ENCODE measurements at places on chromosomes 2 and 18. TPM values are rescaled to one million over a fixed set of nuclear protein-coding genes. Genes with fewer than 3 reads are reported as not detected.

The ARHGAP28 gene
- total RNA-seq, result 1.0 TPM

- no peak for DNase-seq
- H3K27ac ChIP-seq, result no peak overlapping the region
- no peak overlapping the region for H3K4me3 ChIP-seq
- H3K36me3 ChIP-seq, result no peaks in the 10 kb centered on the region
- no peaks in the 10 kb centered on the region for H3K27me3 ChIP-seq
Observed at GRCh38 chr2:55084641-55085040, 34.4 kb upstream of the RTN4 start.

- no peaks in the 10 kb centered on the region for H3K4me1 ChIP-seq
- DNase-seq, result no peak
- no peaks in the 10 kb centered on the region for H3K36me3 ChIP-seq
Observed at GRCh38 chr2:182618672-182619079, 97.4 kb upstream of the DNAJC10 start.

DNA sequence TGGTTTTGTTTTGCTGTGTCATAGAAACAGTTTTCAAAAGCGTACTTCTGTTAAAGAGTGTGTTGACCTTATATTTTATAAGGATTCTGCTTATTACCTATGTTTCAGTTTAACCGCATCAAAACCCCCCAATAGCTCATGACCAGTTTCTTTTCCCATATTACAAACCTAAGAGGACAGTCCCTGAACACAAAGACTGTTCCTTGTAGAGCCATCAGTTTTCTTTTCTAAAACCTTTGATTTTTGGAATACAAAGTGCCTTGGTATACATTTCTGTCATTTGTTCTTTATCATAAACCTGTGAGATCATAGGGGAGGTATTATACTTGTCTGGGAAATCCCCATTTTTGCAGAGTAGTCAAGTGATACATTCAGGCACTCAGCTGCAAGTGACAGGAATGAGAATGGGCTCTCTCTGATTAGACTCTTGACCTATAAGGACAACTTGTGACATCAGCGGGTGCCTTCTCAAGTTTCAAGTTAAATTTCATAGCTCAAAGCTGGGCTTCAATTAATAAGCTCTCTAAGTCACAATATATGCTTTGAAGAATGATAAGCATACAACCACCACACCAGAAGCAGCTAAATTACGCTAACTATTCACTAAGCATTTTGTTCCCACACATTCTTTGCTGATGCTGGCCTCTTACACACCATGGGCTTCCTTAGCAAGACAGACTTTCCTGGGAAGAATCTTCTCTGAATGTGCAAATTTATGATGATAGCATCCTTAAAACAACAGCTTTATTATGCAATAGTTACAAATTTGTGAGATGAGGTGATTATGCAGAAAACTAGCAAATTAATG lies 97.5 kb upstream of the CD302 start:
- DNase-seq, result no peak
- no peaks in the 10 kb centered on the region for H3K4me1 ChIP-seq
- no peak overlapping the region for H3K4me3 ChIP-seq
- H3K36me3 ChIP-seq, result no peaks in the 10 kb centered on the region
- H3K27ac ChIP-seq, result no peak overlapping the region
- no peaks in the 10 kb centered on the region for H3K27me3 ChIP-seq

DNA sequence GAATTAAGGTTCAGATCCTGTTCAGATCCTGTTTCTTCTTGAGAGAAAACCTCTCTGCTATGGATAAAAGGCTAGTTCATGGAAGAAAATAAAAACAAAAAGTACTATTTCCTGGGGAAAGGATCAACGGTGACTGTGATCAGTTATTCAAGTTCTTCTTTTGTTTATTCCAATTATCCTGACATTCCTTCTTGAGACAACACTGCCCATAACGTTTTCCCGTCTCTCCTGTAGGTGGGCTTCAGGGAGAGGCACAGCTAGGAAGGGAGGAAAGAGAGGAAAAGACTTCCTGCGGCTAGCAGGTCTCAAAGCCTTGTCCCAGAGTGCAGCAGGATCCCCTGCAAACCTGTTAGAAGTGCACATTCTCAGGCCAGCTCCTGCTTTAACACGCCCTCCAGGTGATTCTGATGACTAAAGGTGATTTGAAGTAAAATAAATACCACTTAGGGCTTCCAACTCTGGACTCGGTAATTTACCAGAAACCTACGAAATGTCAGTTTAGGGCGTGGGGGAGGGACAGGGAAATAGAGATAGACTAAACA lies 4.5 kb upstream of the FHL2 start:
- H3K27ac ChIP-seq, result no peak overlapping the region
- H3K36me3 ChIP-seq, result no peaks in the 10 kb centered on the region
- H3K27me3 ChIP-seq, result no peaks in the 10 kb centered on the region
- no peak overlapping the region for H3K4me3 ChIP-seq

DNA sequence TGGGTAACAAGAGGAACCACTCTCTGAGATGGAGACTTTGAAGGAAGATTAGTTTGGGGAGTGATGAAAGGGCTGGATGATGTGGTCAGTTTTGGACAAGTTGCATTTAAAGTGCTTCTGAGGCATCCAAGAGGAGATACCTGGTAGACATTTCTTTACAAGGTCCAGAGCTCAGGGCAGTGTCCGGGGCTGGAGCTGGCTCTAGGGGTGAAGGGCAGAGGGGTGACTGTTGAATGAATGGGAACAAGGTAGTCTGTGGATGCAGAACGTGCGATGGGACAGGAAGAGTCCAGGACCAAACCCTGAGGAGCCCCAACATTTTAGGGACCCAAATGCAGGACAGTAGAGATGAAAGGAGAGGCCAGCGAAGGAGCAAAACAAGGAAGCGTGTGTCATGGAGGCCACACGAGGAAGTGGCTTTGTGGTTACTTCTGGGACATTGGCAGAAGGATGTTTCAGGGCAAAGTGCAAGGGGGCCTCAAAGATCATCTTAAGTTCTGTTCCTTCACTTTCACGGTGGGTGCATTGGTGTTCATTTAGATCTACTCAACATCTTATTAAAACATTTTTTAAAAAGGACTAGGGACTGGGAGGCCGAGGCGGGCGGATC lies 13.6 kb upstream of the GPR35 start:
- no peaks in the 10 kb centered on the region for H3K27me3 ChIP-seq
- no peak for DNase-seq
- H3K27ac ChIP-seq, result no peak overlapping the region
- H3K4me1 ChIP-seq, result no peaks in the 10 kb centered on the region

The RNF125 gene
- total RNA-seq, result 3.3 TPM

GRCh38 chr18:73774811-73775509 lies 372.7 kb downstream of the FBXO15 start:
- H3K4me1 ChIP-seq, result no peaks in the 10 kb centered on the region
- no peaks in the 10 kb centered on the region for H3K36me3 ChIP-seq
- DNase-seq, result no peak

The BCL2 gene
- total RNA-seq, result 2.1 TPM

DNA sequence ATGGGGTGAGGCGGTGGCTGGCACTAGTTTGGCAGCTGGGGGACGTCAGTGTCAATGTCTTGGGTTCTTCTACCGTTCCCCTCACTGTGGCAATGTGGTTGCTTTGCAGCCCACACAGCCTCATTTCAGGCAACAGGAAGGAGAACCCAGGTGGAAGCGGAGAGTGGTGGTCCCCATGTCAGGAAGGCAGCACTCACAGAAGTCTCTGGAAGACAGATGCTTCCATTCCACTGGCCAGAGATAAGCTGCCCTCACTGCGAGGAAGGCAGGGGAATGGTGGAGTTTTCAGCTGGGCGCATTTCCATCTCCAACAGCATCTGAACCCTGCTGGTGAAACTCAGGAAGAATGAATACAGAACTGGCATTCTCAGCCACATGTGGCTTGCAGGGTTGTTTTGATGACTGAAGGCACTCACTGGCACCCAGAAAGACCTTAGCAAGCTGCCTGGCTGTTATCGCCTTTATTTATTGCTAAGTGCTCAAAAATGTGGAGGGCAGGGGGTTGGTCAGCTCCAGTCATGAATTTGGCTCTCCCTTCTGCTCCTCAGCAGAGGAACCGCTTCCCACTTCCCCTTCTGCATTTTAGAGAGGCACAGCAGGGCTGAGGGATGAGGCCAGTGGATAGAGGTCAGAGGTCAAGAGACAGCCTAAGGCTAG lies 19.4 kb downstream of the KCNIP3 start:
- H3K27ac ChIP-seq, result no peak overlapping the region
- no peak for DNase-seq
- H3K27me3 ChIP-seq, result no peaks in the 10 kb centered on the region
- H3K4me3 ChIP-seq, result no peak overlapping the region

DNA sequence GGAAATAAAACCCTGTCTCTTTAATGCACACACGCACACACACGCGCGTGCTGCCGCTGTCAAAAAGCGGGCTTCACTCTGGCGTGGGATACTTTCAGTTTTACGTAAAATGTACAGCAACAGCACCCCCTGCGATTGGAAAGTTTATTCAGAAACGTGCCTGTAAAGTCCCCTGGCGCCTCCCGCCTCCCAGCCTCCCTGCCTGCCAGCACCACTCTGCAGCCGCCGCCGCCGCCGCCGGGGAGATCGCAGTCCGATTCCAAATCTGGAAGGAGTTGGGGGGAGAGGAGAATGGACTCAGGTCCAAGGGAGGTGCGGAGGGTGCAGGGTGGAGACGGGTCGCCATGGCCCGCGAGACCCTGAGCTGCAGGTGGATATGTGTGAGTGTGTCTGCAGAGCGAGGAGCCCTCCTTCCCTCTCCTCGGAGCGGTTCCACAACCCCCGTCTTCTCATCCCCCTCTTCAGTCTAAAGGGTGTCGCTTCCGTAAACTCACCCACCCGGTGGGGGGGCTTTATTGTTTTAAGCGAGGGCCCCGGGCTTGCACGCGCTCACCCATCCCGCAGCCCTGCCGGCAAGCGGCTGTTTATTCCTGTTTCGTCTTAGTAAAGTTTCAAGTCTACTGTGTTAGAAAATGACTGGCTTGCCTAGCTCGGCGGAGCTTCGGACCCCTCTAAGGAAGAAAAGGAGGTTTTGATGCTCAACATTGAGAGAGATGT lies 1.8 kb upstream of the BCL11A start:
- no peak overlapping the region for H3K27ac ChIP-seq
- H3K36me3 ChIP-seq, result no peaks in the 10 kb centered on the region
- DNase-seq, result peak; percentile 75
- peaks cover 45% of the 10 kb centered on the region for H3K4me1 ChIP-seq
- no peaks in the 10 kb centered on the region for H3K27me3 ChIP-seq
- H3K4me3 ChIP-seq, result peak overlapping the region; percentile 69

GRCh38 chr2:108640731-108641130 lies 78.6 kb upstream of the RANBP2 start:
- H3K36me3 ChIP-seq, result no peaks in the 10 kb centered on the region
- no peak overlapping the region for H3K4me3 ChIP-seq
- DNase-seq, result no peak
- H3K4me1 ChIP-seq, result peaks cover 9% of the 10 kb centered on the region
- H3K27me3 ChIP-seq, result no peaks in the 10 kb centered on the region
- no peak overlapping the region for H3K27ac ChIP-seq

- no peak overlapping the region for H3K27ac ChIP-seq
- no peak overlapping the region for H3K4me3 ChIP-seq
- H3K27me3 ChIP-seq, result no peaks in the 10 kb centered on the region
- H3K36me3 ChIP-seq, result no peaks in the 10 kb centered on the region
- DNase-seq, result no peak
- H3K4me1 ChIP-seq, result no peaks in the 10 kb centered on the region
Observed at GRCh38 chr2:112153501-112153900, 15.3 kb downstream of the FBLN7 start.

GRCh38 chr2:86557836-86558235 lies 5.4 kb downstream of the CHMP3 start:
- peaks cover 13% of the 10 kb centered on the region for H3K4me1 ChIP-seq
- no peaks in the 10 kb centered on the region for H3K36me3 ChIP-seq
- no peaks in the 10 kb centered on the region for H3K27me3 ChIP-seq
- DNase-seq, result no peak
- no peak overlapping the region for H3K27ac ChIP-seq

The SPATA3 gene
- not detected for total RNA-seq

- no peaks in the 10 kb centered on the region for H3K36me3 ChIP-seq
- H3K27me3 ChIP-seq, result no peaks in the 10 kb centered on the region
- no peak overlapping the region for H3K4me3 ChIP-seq
- no peak for DNase-seq
Observed at GRCh38 chr18:33828949-33829348, 250.9 kb downstream of the ASXL3 start.

- no peaks in the 10 kb centered on the region for H3K4me1 ChIP-seq
- DNase-seq, result no peak
- no peaks in the 10 kb centered on the region for H3K27me3 ChIP-seq
- H3K27ac ChIP-seq, result no peak overlapping the region
- no peaks in the 10 kb centered on the region for H3K36me3 ChIP-seq
Observed at GRCh38 chr2:109433926-109434325, 179.8 kb downstream of the SEPTIN10 start.

Measured in liver (tissue), 10 donors.